Vagina (tissue), 2 donors: ENCODE measurements at places on chromosomes 16 and 17.

GRCh38 chr17:36136036-36136435 is 32.4 kb downstream of the CCL4 start:
- no peak for DNase-seq

DNA sequence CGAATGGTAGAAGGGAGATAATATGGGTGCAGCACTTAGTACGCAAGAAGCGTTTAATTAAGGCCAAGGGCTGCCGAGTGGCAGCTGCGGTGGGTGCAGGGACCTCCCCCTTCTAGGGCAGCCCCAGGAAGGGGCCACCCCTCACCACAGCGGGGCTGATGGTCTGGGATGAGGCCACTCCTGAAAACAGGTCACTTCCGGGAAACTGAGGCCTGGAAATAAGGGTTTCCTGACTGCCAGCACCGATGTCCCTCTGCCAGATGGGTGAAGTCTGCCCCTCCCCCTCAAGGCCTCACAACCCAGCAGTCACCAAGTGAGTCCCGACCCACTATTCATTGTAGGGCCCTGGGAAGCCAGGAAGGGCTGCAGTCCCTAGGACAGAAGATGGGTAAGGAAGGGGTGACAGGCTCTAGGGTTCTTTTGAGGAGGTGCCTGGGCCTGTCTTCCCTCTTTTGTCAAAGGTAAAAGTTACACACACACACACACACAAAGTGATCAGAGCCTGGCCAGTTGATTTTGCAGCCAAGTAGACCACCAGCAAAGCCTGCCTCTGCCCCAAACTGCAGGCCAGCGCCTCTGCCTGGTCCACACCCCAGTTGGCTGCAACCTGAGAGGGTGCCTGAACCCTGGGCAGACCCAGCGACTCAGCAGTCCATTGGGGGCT is 12.5 kb downstream of the SREBF1 start:
- DNase-seq: no peak

- DNase-seq: no peak
Observed at GRCh38 chr17:9162275-9162985, 141.1 kb downstream of the NTN1 start.

DNA sequence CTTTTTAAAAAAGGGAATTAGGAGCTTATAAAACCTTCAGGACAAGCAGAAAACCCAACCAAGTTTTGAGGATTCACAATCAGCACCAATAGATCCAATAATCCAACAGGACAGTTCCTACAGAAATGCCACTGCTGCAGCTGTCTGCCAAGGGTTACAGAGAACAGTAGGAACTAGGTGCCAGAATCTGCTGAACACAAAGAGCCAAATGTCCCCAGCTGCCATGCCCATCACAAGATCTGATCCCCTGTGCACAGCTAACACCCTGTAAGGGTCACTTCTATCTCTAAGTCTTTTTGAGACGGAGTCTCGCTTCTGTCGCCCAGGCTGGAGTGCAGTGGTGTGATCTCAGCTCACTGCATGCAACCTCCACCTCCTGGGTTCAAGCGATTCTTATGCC is 262.3 kb downstream of the STX8 start:
- DNase-seq: no peak

DNA sequence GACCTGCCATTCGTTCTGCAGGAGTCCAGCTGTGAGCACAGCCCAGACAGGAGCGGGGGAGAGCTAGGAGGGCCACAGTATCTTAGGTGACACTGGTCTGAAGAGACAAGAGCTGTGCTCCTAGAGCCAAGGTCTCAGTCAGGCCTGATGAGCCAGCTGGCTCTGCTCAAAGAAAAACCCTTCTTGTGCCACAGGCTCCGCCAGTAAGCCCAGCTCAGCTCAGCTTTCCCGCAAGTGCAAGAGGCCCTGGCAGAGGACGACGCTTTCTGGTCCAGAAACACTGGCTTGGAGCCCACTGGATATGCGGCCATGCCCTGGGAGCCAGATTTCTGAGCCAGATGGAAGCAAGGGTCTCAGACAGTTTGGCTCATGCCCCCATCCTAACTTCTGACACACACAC is 23.9 kb downstream of the PEMT start:
- no peak for DNase-seq

DNA sequence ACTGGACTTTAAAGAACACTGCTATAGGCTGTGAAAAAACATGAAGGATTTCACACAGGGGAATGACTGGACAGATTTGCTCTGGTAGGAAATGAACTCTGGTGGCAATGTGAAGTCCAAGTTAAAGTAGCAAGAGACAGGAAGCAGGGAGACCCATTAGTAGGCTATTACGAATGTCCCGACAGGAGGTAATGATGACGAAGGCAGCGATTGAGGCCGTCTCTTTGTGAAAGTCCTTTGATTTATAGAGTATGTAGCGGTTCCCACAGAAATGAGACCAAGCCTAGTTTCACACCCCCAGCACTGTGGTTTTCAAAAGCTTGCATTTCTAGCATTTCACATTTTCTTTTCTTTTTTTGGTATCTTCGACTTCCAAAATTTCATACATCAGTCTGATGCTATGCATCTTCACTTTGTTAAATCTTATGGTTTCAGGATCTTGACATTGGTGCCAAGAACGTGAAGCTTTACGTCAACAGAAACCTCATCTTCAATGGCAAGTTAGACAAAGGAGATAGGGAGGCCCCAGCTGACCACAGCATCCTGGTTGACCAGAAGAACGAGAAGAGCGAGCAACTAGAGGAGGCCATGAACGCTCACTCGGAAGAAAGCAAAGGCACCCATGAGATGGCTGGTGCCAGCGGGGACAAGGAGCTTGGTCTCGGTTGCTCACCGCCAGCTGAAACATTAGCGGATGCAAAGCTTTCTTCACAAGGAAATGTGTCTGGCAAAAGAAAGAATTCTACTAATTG is 189.8 kb downstream of the KATNIP start:
- no peak for DNase-seq
